ENCODE measurements at places on chromosomes 7 and 10.

DNA sequence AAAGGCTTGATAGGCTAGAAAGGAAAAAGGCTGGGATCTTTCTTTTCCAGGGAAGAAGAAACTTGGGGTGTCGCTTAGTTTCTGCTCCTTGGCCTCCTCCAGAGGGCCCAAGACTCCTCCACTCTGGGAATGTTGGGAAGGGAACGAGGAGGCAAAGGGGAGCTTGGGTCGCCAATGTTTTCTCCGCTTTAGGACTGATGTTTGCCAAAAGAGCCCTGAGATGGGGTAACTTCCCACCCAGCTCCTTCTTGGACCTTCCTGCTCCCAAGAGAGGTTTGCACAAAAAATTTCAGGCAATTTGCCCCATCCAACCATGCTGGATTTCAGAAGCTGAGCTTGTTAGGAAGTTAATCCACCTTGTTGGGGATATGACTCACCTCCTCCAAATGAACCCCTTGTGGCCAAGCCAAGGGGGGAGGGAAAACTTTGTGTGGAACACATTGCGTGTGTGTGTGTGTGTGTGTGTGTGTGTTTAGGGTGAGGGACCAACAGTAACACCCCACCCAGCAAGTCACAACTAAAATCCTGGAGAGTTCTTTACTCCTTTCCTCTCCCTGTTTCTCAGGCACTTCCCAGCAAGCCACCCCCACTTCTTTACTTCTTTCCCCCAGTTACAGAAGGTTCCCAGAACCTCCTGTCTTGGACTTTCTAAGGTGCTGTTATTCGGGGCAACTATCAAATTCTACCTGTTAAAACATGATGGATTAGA, 8.7 kb upstream of the HOXA2 start:
- peak; percentile 70 for DNase-seq

DNA sequence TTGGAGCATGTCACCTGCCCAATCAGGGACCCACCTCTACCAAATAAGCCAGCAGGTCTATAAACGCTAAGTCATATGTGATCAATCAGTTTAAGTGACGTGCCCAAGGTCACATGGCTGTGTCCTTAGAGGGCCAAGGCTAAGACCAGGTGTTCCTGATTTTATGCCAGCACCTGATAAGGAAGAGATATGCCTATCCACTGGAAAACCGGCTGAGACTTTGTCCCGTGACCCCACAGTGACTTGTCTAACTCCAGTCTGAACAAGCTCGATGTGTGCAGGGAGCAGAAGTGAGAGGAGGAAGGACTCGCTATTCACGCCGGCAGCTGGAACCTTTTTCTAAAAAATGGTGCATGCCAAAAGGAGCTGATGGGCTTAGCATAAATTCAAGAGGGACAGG, 57.0 kb downstream of the PRKAG2 start:
- DNase-seq = no peak

GRCh38 chr10:70355051-70356021, 27.1 kb downstream of the LRRC20 start:
- DNase-seq = no peak

DNA sequence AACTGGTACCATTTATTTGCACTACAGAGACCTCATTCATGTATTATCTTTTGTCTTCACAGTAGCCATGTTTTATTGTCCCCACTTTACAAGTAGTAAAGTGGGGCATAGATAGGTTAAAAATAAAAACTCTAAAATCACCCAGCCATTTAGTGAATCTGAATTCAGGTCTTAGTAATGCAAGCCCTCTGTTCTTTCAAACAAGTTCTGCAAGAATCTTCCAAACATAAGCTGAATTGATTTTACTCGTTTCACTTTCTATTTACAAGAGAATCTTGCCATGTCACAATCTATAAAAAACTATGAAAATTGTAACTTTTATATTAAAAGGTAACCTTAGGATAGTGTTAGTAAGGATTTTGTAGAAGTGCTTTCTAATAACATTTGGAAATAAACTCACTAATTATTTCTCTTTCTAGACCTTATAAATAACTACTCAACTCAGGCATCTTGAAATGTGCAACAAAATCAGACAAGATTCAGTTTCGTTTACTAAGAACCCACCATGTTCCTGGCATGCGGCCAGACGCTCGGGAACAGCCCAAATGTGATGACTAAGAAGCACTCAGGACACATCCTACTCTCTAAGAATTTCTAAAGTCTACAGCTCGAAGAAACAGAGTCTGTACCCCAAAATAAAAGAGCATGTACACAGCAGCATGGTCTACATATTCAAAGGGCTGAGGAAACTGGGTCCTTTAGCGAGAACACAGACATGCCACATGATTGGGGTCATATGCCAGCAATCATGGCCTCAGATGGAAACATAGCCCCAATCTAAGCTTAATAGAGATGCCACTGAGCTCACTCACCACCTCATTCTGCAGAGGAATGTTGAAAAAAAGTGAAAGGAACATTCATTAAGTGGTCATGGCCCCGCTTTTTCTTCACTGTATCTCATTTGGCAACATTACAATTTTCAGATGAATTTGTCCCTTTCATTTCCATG, 167.6 kb downstream of the AMPH start:
- peak; percentile 44 for DNase-seq

DNA sequence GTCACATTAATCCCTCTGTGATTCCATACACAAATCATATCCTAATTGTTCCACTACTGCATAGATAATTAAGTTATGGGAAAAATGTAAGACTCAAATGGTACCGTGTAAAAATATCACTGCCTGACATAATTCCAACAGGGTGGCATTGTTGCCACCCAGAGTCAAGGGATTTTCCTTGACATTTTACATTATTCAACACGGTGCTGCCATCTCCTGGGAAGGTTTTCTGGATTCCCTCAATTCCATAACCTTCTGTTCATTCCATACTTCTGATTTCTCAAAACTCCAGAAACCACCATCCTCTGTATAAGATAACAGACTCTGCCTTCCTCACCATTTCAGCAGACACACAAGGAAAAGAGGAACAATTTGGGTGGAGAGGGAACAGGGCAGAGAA, 495.9 kb downstream of the XPNPEP1 start:
- DNase-seq = peak; percentile 8

DNA sequence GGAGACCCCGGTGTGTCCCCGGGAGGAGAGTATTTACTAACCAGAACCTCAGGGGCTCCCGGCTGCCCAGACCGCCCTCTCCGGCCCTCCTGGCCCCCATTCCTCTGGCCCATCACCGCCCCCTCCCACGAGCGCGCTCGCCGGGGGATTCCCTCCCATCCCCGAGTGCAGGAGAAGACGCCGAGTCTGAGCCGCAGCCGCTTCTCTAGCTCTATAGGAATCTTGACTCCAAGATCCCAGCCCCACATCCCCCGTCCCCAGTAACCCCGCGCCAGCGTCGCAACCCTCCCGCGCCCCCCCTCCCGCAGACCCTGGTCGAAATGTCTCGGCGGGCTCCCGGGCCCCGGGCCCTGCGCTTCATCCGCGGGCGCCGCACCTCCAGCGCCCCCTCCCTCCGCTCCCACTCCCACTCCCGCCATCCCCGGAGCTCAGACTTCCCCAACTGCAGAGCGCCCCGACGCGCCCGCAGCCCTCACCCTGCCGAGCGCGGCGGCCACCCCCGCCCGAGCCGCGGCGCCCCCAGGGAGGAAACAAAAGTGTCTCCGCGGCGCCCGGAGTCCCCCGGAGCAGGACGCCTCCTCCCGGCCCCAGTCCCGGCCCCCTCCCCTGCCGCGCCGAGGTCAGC, 541 bp downstream of the ELMO1 start:
- no peak for DNase-seq

DNA sequence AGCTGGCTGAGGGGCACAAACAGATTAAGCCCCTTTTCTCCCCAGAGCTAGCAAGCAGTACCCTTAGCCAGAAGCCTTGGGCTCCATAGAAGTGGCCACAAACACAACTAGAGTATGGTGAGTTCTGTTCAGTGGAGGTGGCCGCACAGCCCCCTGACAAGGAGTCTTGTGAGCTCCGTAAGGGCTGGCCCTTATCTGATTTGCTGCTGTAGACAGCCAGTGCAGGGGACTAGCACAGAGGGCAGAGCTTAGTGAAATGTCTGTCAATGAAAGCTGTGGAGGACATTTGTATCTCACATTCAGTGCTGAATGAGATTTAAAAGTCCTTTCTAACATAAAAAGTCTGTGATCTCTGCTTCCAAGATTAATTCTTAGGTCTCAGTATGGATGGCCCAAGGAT, 137.3 kb downstream of the AUTS2 start:
- no peak for DNase-seq

DNA sequence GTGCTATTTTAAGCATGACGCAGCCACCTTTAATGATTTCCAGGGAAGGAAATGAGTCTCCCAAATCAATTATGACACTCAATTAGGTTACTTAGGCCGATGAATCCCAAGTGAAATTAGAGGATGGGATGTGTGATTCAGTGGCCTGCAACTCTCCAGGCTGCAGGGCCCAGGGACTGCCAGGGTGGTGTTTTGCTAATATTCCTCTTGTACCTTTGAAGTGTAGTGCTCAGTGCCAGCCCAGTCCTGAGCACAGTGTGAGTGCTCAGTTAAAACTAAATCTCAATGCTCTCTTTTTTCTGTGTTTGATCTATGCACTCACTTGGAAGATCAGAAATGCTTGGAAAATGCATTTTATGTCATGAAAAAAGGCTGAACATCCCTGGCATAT, 51.6 kb downstream of the SEM1 start:
- DNase-seq = no peak

GRCh38 chr10:71131508-71132088, 80.8 kb upstream of the UNC5B start:
- DNase-seq = no peak

GRCh38 chr7:21915140-21915539, 30.6 kb downstream of the CDCA7L start:
- DNase-seq = no peak

Data from AG08395 (cell line).